ENCODE measurements at places on chromosomes 12 and 14. TPM values are rescaled to one million over a fixed set of nuclear protein-coding genes. Genes with fewer than 3 reads are reported as not detected.

Gene KRT71
- polyA plus RNA-seq: not detected

- no peak for DNase-seq
Measured at GRCh38 chr12:95838125-95838524, 20.6 kb upstream of the SNRPF start.

Gene TAS2R30
- 0.16 TPM for polyA plus RNA-seq

Gene TAS2R9
- polyA plus RNA-seq: not detected

Gene RND1
- 3.0 TPM for polyA plus RNA-seq

Gene PRIMA1
- polyA plus RNA-seq: 1.6 TPM

- no peak for DNase-seq
Measured at GRCh38 chr12:38144601-38145436, 171.8 kb upstream of the ALG10B start.

GRCh38 chr14:70045844-70046535, 142.8 kb downstream of the SLC8A3 start:
- peak; percentile 37 for DNase-seq

DNA sequence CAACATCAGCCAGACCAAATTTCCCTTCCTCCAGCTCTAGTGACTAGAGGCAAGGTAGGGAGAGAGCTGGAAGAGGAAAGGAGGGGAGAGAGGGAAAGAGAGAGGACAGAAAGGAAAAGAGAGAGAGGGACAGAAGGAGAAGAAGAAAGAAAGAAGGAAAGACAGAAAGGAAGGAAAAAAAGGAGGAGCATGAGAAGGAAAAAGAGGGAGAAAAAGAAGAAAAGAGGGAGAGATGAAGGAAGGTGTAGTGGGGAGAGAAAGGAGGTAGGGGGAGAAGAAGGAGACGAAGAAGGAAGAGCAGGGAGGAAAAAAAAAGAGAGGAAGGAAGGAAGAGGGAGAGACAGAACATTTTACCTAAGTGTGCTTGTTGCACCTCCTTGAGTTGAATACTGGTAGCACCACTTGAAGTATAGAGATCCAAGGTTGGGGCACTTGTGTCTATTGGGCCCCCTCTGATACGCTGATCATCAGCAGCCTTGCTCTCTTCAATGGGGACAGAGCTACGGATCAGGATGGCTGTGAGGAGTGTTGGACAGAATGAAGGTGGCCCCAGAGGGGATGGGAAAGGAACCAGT, 232.5 kb downstream of the SUDS3 start:
- no peak for DNase-seq

DNA sequence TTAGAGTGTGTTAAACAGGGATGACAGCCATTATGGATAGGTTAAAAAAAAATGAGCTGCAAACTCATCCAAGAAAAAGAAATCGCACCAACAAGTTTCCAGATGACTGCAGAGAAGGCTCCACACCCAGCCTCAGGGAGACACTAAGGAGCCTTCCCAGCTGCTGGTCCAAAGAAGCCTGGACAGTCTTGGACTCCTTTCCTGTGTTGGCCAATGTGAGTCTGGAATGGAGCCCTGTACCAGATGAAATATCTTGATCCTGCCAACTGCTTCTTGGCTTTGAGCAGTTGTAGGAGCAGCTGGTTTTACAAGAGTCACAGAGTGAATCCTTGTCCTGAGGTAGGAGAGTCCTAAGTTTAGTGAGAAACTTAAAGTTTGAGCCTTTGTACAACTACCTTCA, 44.5 kb downstream of the SLC38A1 start:
- no peak for DNase-seq

DNA sequence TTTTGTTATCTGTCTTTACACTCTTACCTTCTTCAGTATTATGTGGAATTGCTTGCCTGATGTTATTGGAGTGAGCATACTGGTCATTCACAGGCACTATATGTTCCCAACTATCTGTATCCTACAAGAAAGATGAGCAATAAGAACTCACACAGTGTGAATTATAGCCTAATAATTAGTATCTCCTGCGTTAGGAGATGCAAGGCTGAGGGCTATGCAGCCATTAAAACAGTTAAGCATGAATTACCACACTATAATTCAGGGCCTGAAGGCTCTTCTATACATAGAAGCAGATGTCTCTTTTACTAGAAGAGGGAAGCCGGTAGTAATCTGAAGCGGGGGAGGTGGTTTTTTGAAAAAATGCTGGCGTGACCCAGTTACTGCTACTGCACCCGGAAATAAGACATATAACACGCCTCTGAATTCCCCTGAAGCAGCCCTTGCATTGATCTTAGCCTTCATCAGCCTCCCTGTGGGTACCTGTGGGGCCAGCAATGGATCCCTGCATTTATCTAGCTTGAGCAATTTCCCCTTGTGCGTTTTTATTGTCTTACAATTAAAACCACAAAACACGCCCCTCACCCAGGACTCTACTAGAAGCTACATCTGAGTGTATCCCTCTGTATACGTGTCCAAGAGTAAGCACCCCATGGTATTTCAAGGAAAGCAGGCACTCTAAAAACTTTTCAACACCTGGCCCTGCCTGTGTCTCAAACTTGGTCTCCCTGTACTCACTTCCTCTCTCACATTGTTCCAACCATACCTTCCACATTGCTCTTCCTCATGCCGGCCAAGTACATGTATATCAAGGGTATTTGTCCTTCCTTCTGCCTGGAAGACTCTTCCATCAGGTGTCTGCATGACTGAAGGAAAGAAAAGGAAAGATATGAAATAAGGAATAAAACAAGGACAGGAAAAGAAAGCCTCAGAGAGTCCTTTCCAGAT, 210.9 kb upstream of the ARID2 start:
- DNase-seq: peak; percentile 16

DNA sequence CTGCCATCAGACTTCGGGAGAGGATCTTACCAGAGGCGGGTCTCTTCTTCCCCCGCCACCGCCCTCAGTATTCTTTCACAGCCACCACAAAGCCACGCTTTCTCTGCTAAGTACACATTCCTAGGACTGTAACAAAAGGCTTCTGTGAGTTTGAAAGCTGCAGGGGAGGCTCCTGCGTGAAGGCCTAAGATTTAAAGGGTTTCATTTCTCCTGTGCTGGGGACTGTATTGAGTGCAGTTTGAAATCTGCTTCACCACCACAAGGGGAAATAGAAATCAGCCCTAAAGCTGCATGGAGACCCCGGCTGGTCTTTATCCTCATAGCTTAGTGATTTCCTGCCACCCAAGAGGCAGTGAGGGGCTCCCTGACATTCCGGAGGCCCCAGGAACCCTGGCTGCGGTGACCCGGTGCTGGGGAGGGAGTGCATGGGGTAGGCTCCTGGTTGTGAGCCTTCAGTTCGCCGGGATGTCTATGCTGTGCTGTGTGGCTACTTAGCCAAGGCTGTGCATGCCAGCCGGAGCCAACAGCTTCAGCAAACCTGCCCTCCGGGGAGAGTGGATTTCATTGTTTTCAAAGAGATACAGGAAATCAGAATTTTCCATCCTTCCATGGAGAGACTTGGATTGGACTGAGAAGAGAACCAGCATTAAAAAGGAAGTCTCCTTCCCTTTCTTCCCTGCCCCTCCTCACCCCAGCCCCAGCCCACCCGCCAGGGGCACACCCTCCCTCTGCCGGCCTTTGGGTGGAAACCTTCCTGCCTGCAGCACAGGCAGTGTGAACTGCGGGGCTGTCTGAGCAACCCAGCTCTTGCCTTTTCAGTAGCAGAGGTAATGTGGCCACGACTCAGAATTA, 163.3 kb downstream of the ETV6 start:
- no peak for DNase-seq

DNA sequence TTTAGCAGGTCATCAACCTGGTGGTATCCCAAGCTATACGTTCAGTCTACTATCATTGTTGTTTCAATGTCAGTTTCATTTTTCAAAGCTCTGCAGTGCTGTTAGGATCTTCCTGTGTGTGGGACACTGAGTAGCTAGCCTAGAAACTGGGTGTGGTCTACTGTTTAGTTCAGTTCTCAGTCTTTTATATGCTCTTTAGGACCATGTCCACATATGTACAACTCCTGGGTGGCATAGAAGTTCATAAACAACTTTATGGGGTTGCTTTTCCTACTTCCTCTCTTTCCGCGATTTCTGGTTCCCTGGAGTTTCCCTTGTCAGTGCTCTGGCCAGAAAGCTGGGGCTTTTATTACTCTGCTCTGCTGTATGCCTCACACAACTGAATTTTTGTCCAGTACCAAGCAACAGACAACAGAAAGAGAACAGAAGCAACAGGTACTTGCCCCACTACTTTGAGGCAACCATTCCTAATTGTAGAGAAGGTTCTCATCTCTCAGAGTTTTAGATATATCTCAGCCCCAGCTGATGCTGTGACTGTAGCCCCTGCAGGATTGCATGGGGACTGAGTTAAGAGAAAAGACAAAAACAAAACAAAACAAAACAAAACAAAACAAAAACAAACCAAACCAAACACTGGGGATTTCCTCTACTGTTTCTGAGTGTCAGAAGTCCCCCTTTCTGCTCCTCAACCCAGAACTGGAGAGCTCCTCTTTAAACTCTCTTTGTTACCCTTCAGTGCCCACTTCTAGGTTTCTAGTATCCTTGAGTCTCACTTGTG, 30.3 kb downstream of the MIS18BP1 start:
- DNase-seq: no peak

Gene RPGRIP1
- polyA plus RNA-seq: 0.64 TPM

Gene FSCB
- not detected for polyA plus RNA-seq

- no peak for DNase-seq
Measured at GRCh38 chr14:23132970-23133369, 13.9 kb upstream of the CEBPE start.

- DNase-seq: no peak
Measured at GRCh38 chr12:108594-108993, 42.0 kb downstream of the IQSEC3 start.

Gene MGP
- 36.0 TPM for polyA plus RNA-seq

Gene LRRIQ1
- 37.5 TPM for polyA plus RNA-seq

Gene SLCO1C1
- polyA plus RNA-seq: 0.75 TPM

Gene PROX2
- 3.3 TPM for polyA plus RNA-seq

- DNase-seq: no peak
Measured at GRCh38 chr12:111369496-111370220, 763 bp upstream of the PHETA1 start.

DNA sequence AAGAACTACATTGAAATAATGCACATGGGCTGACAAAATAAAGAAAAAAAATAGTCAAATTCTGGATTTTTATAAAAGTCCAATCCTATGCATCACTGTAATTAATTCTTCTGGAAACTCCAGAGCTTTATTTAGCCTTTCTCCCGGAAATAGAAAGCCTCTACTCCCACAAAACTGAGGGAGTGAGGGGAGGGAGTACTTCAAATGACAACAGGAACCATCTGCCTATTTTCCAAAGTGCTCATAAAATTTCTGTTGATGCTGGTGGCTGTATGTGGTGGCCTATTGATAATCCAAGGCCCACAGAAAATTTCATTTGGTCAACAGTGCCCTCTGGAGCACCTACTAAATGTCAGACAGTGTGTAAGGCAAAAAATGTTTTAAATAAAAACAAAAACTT, 64.6 kb downstream of the KIF21A start:
- DNase-seq: peak; percentile 34

DNA sequence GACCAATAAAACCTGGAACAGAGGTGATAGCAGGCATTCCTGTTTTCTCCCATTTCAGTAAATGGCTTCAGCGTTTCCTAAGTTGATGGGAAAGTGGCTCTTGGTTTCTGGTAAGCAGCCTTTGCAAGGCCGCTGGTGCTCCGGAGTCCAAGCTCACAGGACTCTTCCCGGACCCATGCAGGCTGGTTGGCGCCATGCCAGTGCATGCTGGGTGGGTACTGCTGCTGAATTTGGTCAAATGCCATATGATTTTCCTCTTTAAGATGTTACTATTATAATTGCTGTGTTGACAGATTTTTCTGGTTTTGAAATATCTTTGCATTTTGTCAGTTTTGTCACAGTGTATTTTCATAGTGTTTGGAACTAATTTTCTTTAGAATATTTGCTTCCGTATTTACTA, 27.7 kb downstream of the PPP2R5C start:
- DNase-seq: no peak

Gene PLEKHG7
- polyA plus RNA-seq: 1.3 TPM

DNA sequence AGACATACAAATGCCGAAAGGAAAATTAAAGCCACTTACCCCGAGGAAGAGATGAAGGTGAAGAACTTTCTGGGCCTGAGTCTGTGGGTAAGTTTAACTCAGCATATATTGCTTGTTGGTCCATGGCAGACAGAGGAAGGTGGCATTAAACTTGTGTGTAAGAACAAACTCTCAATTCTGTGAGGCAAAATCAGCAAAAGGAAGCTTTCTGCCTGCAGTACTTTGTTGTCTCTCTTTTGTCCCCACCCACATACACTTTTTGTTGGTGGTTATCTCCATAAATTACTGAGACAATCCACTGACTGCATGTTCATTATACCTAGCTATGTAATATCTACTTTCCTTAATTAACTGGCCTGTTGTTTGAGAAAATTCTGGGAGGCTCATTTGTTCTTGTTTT, at the start of gene KLRB1:
TSS of gene KLRB1 (minus strand) at position 201 of the 400 bp plus-strand sequence. CDS start at position 124, 77 bp downstream.
- DNase-seq: no peak

- DNase-seq: no peak
Measured at GRCh38 chr12:48175613-48176416, 7.6 kb upstream of the CCDC184 start.

GRCh38 chr12:105736498-105736897, 402.3 kb downstream of the NUAK1 start:
- no peak for DNase-seq

Gene C12orf50
- 0.16 TPM for polyA plus RNA-seq

Gene CCDC38
- polyA plus RNA-seq: 0.99 TPM

GRCh38 chr12:43108656-43109055, 443.3 kb downstream of the ADAMTS20 start:
- no peak for DNase-seq

Gene LRRK2
- polyA plus RNA-seq: 34.2 TPM

DNA sequence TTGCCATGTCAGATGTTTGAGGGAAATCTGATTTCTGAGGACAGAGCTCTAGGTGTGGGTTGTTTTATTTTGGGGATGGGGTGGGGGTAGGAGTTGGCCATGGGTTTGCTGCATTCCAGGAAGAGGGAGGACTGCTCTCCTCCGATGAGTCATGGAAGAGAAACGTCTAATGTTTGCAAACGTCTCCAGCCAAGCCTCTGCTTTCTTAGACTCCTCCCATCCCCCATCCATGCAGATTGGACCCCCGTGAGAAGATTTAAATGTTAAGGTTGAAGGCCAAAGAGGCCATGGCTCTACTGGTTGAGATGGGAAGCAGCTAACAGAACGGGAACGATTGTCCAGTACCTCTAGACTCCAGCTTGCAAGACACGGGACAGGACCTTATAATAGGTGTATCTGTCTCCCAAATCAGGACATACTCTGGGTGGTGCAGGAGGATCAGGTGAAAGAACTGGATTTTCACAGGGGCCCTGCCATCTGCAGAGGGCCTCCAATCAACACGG, 11.4 kb upstream of the ATP2A2 start:
- DNase-seq: no peak

GRCh38 chr12:54427106-54427505, 8.0 kb upstream of the ITGA5 start:
- no peak for DNase-seq

DNA sequence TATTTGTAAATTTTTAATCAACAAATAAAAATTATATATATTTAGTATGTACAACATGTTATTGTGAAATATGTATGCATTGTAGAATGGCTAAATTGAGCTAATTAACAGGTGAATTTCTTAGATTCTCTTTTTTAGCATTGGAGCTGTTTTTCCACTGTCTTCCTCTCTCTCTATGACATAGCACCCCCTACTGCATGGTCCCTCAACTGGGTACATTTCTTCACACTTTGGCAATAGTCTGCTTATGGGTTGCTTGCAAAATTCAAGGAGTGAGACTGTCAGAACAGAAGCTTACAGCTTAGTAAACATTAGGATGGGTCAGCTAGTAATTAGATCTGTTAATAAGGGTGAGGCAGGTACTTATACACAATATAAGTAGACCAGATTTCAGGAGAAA, 658.5 kb upstream of the MGAT4C start:
- DNase-seq: peak; percentile 5

Gene DLGAP5
- polyA plus RNA-seq: 32.8 TPM
